Fibroblast of lung (primary cell): ENCODE measurements at places on chromosomes 7 and 10. TPM values are rescaled to one million over a fixed set of nuclear protein-coding genes. Genes with fewer than 3 reads are reported as not detected.

Gene LIPM
- total RNA-seq: not detected in 2 replicates

Gene KCNH2
- total RNA-seq: 6.1 and 6.2 TPM in 2 replicates

Gene TRPV5
- not detected in 2 replicates for total RNA-seq

Gene PAXIP1
- 6.4 and 6.9 TPM in 2 replicates for total RNA-seq

Gene LGI1
- not detected in 2 replicates for total RNA-seq

Gene NCAPG2
- total RNA-seq: 5.4 and 10.9 TPM in 2 replicates

Gene SSMEM1
- total RNA-seq: not detected in 2 replicates

Gene CAV1
- total RNA-seq: 174 and 461 TPM in 2 replicates

Gene STN1
- total RNA-seq: 27.0 and 36.5 TPM in 2 replicates

Gene NPSR1
- total RNA-seq: not detected in 2 replicates

Gene PARD3
- 43.1 and 46.4 TPM in 2 replicates for total RNA-seq

Gene MMD2
- total RNA-seq: not detected in 2 replicates

Gene NUTM2B
- 0.33 and 0.51 TPM in 2 replicates for total RNA-seq

Gene DPCD
- total RNA-seq: 23.9 and 34.4 TPM in 2 replicates

Gene TET1
- 3.3 and 3.6 TPM in 2 replicates for total RNA-seq

Gene TRIL
- total RNA-seq: 0.17 and 0.77 TPM in 2 replicates

Gene UCMA
- not detected in 2 replicates for total RNA-seq

Gene DENND2A
- total RNA-seq: 39.0 and 40.8 TPM in 2 replicates

Gene LRMDA
- total RNA-seq: 1.0 and 2.0 TPM in 2 replicates

Gene CFAP69
- 6.2 and 7.1 TPM in 2 replicates for total RNA-seq

Gene MRLN
- total RNA-seq: not detected in 2 replicates

Gene CAMK2B
- total RNA-seq: 0.17 and 0.26 TPM in 2 replicates

Gene KNDC1
- 0.26 and 0.50 TPM in 2 replicates for total RNA-seq

Gene BAG3
- 5.1 and 8.4 TPM in 2 replicates for total RNA-seq

Gene TMEM236
- under 0.01 and 0.17 TPM in 2 replicates for total RNA-seq

Gene BLVRA
- total RNA-seq: 56.2 and 72.8 TPM in 2 replicates

Gene HOXA2
- 1.0 and 1.3 TPM in 2 replicates for total RNA-seq

Gene OR9A2
- not detected in 2 replicates for total RNA-seq

Gene SPDYE1
- total RNA-seq: under 0.01 TPM in 1 of 2 replicates, not detected in the other

Gene BAIAP2L1
- 2.8 and 5.3 TPM in 2 replicates for total RNA-seq

Gene SLC26A4
- 0.26 and 0.50 TPM in 2 replicates for total RNA-seq

Gene MYO1G
- under 0.01 TPM in 2 replicates for total RNA-seq

Gene CHRM2
- total RNA-seq: 2.3 and 7.9 TPM in 2 replicates

Gene TMEM140
- total RNA-seq: 13.1 and 29.7 TPM in 2 replicates

Gene TAX1BP1
- total RNA-seq: 80.9 and 98.6 TPM in 2 replicates

Gene CCZ1B
- 40.1 and 44.4 TPM in 2 replicates for total RNA-seq

Gene YKT6
- 59.8 and 90.0 TPM in 2 replicates for total RNA-seq
